SJSA1 (cell line): ENCODE measurements at places on chromosomes 11 and 22.

DNA sequence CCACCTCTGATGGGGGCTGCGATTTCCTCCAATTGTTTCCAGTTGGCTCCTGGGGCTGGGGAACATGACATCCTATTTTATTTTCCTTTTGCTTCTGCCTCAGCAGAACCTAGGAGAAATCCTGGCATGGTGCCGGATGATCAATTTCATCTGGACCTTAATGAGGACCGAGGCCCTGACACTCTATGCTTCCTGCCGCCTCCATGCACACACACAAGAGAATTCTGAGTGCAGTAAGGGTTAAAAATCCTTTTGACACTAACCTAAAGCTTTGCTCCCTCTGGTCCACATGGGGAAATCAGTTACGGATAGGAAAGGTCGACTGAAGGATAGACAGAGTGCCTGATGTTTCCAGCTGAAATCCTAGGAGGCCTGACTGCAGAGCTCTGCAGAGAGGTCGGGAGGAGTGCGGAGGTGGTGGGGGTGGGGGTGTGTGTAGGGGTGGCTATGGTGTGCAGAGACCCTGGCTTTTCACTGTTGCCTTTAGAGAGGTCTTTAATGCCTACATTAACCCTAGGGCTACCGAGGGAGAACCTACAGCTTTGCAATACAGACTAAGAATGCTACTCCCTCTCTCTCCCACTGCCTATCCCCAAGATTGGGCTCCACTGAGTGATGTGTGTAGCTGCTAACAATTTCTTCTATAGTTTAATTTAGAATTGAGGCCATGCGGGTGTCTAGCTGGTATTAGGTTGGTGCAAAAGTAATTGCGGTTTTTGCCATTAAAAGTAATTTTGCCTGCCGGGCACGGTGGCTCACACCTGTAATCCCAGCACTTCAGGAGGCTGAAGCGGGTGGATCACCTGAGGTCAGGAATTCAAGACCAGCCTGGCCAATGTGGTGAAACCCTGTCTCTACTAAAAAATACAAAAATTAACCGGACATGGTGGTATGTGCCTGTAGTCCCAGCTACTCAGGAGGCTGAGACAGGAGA, 53.6 kb upstream of the INCENP start:
- H3K27me3 ChIP-seq: no peaks in the 10 kb centered on the region
- no peak overlapping the region for H3K4me3 ChIP-seq
- no peaks in the 10 kb centered on the region for H3K4me1 ChIP-seq
- no peaks in the 10 kb centered on the region for H3K36me3 ChIP-seq
- H3K27ac ChIP-seq: no peak overlapping the region
- no peak for DNase-seq

GRCh38 chr11:13680501-13681264, 12.2 kb downstream of the FAR1 start:
- no peaks in the 10 kb centered on the region for H3K27me3 ChIP-seq
- H3K36me3 ChIP-seq: peaks cover 13% of the 10 kb centered on the region
- H3K27ac ChIP-seq: no peak overlapping the region
- DNase-seq: no peak
- no peak overlapping the region for H3K4me3 ChIP-seq

DNA sequence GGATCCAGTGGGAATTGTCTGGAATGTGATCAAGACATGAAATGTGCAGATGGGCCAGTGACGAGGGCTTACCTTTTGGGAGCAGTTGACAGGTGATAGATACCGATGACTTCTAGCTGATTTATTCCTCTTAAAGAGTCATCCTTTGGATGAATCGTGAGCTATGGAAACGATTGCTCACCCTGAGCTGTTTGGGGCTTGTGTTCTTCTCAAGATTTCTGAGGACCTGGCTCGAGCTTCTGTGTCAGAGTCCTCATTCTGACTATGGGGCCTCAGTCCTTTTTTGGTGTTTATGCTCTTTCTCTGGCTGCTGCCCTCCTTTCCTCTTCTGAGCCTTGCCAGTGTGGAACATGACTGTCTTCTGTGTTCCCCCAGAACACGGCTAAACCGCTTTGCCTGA, 11.9 kb upstream of the AMPD3 start:
- no peak for DNase-seq
- no peak overlapping the region for H3K27ac ChIP-seq
- H3K4me3 ChIP-seq: no peak overlapping the region
- no peaks in the 10 kb centered on the region for H3K4me1 ChIP-seq
- no peaks in the 10 kb centered on the region for H3K27me3 ChIP-seq

- H3K27ac ChIP-seq: no peak overlapping the region
- no peaks in the 10 kb centered on the region for H3K27me3 ChIP-seq
These were observed 116.8 kb upstream of the NECTIN1 start for GRCh38 chr11:119845756-119846155.

DNA sequence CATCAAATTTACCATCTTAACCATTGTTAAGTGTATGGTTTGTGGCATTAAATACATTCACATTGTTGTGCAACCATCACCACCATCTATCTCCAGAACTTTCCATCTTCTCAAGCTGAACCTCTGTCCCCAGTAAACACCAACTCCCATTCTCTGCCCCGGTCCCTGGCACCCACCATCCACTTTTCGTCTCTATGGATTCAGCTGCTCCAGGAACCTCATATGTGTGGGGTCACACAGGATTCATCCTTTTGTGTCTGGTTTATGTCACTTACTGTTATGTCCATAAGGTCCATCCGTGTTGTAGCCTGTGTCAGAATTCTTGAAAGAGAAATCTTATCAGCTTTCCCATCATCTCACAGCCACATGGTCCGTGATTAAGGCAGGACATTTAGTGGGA, 16.3 kb downstream of the TSPAN32 start:
- no peak overlapping the region for H3K27ac ChIP-seq
- no peak overlapping the region for H3K4me3 ChIP-seq
- H3K27me3 ChIP-seq: no peaks in the 10 kb centered on the region
- peaks cover 26% of the 10 kb centered on the region for H3K4me1 ChIP-seq
- no peak for DNase-seq
- no peaks in the 10 kb centered on the region for H3K36me3 ChIP-seq

DNA sequence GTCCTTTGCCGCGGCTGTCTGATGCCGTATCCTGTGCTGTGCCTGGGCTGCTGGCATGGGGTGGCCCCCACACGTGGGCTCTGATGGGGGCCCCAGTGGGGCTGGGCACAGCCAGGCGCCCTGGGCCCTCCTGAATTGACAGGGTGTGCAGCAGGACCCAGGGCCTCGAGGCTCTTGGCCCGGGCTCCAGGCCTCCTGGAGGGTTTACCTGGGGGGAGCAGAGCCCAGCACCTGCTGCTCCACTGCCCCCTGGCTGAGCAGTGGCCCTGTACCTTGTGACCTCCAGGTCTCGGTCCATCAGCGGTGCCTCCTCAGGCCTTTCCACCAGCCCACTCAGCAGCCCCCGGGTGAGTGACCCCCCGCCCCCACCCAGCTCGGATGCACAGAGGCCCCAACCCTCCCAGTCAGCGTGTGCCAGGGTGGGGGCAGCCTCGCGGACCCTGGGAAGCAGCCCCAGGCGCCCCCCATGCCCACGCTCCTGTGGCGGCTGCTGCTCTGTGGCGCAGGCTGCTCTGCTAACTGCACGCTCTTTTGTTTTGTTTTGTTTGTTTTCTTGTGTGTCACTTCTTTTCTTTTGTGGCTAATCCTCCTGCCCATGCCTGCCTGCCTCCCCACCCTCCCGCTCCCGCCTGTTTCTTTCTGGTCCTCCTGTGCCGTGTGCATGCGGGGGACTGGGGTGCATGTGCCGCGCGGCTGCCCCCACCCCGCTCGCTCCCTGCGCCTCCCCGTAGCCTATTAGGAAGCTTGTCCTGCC, 36.9 kb downstream of the MOB2 start:
- no peaks in the 10 kb centered on the region for H3K27me3 ChIP-seq
- no peaks in the 10 kb centered on the region for H3K4me1 ChIP-seq
- H3K27ac ChIP-seq: no peak overlapping the region
- no peak overlapping the region for H3K4me3 ChIP-seq
- H3K36me3 ChIP-seq: no peaks in the 10 kb centered on the region
